Epithelial cell of esophagus (primary cell): ENCODE measurements at places on chromosomes 1 and 21.

DNA sequence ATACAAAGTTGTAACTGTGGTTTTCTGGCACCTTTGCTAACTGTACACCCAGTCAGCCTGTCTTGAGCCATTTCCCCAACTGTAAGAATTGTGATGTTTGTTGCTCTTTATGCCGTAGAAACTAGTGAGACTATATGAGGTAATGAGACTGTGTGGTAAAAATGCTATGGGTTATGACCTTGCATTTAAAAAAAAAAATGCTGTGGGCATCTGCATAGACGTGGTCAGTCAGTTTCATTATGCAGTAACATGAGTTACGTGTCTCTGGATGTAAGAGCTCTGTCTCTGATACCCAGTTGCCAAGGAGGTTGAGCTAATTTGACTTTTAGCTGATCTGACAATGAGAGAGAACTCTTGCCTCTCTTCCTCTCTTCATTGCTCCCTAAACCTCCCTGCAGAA, 80.6 kb upstream of the LAMC2 start:
- DNase-seq = no peak

DNA sequence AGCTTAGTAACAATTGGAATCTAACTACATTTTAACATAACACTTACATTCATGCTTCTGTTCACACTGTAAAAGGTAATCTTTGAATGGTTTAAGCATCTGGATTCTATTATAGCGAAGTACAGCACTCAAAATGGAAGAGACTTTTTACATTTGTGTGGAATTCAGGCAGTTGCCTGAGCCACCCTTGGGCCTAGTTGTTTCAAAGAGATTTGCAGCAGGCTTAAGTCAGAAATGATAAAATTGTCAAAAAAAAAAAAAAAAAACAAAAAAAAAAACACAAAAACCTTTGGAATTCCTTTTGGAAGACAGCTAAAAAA, 199.9 kb downstream of the LYPLAL1 start:
- DNase-seq = no peak

- DNase-seq = peak; percentile 45
These were observed 6.9 kb downstream of the ACKR1 start for GRCh38 chr1:159211331-159212136.

DNA sequence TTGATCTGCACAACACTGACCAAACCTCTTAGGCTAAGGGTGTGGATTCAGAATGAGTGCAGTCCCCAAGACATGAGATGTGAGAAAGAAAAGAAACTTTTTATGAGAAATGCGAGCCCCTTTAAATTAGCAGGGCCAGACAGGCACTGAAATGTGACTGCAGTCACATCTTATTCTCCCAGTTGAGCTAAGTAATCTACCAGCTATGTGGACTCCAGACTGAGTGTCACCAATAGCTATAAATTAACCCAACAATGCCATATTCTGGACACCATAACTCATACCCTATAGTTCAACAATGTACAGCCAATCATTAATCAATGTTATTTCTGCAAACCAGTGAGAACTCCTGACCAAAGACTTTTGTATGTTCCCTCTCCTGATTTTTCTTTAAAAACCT, 153.2 kb downstream of the COQ8A start:
- DNase-seq = no peak

DNA sequence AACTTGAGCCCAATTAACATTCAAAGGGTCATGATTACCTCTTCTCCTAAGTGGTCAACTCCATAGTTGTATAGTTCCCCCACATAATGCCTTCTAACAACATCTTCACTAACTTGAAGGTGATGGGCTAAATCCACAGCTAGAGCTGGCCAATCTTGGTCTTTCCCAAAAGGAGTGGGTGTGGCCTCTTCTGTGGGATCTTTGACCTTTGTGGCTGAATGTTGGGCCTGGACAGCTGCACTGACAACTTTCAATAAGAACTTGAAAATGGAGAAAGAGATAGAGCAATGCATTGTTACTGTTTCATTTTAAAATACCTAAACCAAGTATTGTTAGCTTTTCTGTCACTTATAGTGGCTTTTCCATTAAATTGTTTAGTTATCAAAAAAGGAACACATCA, 59.2 kb downstream of the IARS2 start:
- DNase-seq = no peak

- peak; percentile 16 for DNase-seq
These were observed 1.0 kb upstream of the TMEM61 start for GRCh38 chr1:54979327-54979891.

DNA sequence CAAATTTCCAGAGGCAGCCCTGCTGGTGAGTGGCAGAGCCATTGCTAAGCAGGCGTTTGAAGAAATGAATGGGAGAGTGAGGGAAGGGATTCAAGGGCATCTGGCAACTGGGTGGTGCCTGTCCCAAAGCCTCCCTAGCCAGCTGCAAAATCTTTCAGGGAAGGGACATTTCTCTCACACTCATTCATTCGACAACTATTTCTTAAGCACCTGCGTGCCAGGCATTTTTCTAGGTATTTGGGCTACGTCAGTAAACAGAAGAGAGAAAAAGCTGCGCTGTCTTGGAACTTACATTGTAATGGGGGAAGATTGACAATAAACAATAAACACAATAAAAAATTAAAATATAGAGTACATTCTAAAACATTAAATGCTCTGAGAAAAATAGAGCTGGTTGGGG, 301.9 kb upstream of the USP24 start:
- no peak for DNase-seq

DNA sequence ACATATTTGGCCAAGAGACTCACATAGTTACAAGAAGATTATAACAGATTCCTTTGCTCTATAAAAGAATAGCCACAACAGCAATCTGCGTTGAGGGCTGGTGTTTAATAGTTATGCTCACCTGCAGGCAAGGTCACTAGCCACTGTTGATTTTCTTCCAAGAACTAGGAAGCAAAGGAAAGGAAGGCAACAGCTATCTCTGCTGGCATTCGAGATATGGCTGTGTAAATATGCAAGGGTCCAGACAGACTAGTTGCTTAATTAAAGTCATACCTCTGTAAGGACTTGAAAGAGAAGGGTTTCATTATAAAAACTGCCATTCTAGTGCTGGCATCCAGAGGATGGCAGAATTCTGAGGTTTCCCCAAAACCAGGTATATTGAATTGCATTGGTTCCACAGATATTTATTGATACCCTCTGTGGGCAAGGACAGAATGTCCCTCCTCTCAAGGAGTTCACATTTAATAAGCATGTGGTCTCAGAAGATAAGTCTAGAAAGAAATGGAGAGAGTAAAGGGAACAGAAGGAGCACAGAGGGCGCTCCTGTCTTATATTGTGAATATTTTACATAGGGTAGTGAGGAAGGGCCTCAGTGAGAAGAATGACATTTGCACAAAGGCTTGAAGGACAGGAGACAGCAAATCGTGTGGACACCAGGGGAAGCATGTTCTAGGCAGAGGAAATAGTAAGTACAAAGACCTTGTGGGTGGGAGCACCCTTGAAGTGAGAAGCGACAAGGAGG, 23.6 kb upstream of the PLEKHA6 start:
- DNase-seq = no peak

GRCh38 chr1:161954466-161954865, 69.2 kb downstream of the OLFML2B start:
- no peak for DNase-seq

DNA sequence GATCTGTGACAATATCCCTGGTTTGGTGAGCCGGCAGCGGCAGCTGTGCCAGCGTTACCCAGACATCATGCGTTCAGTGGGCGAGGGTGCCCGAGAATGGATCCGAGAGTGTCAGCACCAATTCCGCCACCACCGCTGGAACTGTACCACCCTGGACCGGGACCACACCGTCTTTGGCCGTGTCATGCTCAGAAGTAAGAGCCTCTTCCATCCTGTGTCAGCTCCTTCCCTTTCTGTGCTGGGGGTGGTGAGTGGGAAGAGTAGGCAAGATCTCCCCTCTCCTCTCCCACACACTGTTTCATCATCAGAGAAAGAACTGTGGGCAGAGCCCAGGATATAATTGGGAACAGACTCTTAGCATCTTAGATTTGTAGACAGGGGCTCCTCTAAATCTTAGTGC, 6.1 kb downstream of the WNT2B start:
- DNase-seq = no peak

DNA sequence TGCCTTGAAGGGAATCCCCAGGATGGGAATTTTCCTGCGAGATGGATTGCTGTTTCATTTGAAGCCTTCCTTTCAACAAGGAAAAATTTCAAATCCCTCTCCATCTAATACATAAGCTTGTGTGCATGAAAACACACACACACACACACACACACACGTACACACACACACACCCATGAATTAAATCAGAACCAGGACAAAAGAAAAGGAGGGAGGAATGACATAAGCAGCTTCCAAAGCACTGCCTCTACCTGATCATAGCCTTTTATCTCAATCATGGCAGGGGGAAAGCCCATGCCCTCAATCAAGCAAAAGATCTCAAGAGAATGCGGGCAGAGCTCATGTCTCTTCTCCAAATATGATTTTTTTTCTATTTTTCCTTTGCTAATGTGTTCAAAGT, 139.7 kb downstream of the SLC44A5 start:
- no peak for DNase-seq

DNA sequence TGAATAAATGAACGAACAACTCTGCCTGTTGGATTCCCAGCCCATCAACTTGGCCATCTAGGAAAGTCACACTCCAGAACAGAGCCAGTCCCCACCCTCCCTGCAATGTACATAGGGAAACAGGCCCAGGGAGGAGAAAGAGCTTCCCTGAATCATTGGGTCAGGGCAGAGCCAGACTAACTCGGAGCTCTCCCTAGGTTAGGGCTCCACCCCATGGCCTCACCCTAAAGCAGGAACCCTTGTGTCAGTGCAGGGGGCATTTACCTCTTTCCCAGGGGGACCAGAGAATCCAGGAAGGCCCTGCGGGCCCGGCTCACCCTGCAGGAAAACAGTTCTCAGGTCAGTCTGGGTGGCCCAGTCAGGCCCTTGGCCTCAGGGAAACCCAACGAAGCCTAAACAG, 11.6 kb downstream of the COL9A2 start:
- DNase-seq = peak; percentile 56
